Left ventricle myocardium superior (tissue), 1 donor: ENCODE measurements at places on chromosomes 16 and 17.

DNA sequence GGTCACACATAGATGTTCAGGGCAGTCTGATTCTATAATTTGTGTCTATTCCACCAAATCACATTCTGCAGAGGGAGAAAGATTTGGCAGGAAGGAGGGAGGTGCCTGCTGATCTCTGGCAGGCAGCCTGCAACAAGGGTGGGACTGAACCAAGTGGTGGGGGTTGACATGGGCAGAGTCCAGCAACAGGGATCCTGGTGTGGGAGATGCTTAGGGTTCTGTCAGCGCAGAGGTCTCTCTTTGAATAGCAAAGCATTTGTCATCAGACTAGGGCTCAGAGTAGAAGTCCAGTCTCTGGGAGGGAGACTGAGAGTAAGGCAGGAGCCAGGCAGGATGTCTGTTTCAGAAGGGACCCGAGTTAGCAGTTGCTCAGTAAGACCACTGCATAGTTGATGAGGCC is 94.6 kb downstream of the UTP18 start:
- DNase-seq, result no peak

DNA sequence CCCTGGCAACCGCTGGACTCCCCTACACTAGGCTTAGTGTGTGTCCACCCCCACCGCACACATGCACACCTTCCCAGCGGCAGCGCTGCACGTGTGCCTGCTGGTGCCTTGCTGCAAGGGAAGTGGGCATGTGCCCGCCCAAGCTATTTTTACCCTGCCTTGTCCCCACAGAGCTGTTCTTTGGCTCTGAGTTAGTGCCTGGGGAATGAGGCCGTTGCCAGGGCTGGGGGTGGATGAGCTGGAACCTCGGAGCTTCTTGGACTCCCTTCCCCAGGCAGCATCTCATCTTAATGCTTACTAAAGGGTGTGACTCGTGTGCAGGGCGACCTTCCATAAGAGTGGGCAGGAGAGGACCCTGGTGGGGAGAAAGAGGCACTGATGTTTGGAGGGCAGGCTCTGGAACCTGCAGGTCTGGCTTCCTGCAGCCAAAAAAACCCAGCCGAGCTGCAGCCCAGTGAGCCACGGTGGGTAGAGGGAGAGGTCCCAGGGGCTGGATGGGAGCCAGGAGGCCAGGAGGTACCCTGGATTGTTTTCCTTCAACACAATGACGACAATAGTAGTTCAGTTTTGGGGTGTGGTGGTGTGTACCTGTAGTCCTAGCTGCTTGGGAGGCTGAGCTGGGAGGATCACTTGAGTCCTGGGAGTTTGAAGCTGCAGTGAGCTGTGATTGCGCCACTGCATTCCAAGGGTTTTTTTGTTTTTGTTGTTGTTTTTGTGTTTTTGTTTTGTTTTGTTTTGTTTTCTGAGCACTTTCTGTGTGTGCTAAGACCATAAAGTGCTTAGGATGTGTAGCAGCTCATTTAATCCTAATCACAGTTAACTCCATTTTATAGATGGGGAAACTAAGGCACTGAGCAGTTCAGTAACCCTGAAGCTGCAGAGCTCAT is 119.1 kb downstream of the RAB11FIP4 start:
- DNase-seq, result peak; percentile 84

GRCh38 chr16:71351558-71351901 is 7.0 kb upstream of the CALB2 start:
- DNase-seq, result no peak

DNA sequence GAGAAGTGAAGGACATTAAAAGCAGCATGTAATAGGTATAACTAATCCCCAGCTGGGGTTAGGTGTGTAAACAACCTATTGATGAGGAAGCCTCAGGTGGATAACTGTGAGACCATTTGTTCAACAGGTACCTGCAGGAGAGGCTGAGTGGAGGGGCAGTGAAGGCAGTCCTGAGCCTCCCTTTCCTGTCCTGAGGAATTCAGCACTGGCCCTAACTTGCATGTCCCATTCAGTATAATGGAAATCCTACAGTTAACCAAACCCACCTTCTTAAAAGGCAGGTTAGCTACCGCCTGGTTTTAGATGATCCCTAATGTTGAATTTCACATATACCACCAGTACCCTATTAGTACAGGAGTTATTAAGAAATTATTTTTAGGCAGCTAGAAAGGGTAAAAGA is 225.9 kb upstream of the GOT2 start:
- no peak for DNase-seq

DNA sequence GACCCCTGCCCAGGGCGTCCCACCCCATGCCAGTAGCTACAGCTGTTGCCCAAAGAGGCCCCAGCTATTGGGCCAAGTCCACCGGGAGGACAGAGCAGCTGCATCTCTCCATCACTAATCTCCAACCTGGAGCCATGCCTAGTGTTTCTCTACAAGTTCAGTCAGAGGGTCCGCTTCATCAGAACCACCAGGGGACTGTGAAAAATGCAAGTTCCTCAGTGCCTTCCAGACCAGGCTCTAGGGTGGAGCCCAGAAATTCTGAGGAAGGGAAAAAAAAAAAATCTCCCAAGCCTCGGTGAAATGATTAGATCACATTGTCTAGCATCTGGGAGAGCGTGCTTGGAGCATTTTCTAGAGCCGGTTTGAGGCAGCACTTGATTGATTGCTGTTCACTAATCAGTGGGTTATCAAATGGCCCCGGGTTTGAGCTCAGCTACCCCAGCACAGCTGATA is 22.4 kb upstream of the HERPUD1 start:
- DNase-seq, result no peak

DNA sequence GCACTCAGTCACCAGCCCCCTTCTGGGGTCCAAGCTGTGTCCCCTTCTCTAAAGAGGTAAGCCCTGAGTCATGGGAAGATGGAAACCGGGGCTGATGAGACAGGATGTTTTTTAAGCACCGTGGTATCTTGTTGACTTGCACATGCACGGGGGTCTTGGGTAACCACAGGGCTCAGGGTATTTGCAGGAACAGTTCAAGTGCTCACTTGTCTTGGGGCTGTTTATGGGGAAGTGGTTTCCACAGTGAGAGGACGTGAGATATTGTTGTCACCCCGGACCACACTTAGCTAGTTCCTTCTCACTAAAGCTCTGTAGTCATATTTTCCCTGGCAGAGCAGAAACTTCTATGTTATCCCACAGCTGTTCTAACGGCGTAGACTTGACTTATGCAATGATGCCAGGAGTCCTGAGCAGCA is 7.7 kb downstream of the CCL3L1 start:
- no peak for DNase-seq

DNA sequence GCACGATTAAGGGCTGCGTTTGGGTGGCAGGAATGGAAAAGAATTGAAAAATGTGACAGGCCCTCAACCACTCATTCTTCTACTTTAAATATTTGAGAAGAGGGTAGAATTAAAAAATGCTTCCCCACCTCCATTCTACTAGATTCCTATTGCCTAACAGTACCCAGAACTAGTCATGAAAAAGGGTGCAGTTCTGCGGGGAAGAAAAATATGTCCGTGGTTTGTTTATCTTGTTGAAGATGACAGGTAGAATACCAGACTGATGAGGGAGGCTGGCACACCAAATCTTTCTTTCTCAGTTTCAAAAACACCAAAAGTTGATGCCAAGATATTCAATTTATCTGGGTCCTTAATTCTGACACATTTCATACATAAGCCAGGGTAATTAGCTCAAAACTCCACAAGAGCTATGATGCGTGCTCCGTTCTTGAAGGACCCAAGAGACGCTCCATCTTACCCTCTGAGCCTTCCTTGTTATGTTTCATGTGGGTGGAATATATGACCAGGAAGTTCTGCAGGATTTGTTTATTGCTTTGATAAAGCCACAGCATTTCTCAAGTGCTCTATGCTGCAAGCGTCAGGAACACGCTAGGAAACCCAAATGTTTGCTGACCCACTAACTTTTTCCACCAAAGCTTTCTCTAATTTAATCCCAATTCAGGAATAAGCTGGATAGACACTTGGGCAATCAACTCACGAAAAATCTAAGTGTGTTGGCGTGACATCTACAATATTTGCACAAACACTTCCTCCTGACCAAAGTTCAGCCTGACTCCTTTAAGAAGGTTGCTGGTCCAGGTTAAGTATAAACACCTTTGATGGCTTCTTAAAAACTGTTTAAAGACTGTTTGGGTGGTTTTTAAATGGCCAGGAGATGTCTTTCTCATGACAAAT is 20.6 kb upstream of the GAN start:
- DNase-seq, result no peak

DNA sequence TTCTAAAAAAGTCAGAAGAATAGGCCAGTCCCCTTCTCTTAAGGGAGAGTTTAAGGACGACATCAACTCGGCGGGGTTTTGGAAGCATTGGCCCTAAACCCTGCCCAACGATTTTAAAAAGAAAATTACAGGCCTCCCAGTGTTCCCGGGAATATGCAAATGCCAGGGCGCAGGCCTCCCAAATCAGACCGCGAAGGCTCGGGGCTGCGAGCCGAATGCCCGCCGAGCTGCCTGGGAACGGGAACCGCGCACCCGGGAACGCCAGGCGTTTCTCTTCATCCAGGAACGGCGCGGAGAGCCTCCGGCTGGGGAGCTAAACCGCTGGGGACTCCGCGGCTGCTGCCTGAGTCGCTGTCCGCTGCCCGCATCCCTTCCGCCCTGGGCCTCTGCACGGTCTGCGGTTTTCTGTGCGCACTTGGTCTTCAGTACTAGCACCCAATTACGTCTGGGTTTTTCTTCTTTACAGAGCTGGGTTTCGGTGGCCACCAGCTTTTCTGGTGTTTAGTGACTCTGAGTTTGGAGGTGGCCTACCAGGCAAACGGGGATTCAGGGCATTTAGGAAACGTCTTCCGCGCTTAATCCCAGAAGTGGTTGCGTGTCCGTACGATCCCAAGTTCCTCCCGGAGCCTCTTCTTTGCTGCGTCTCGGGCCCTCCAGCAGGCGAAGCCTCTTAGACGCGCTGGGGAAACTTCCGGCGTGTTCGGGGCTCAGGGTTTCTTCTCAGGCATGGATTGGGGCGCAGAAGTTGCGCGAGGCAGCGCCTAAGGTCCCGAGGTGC is 5.7 kb downstream of the IRX5 start:
- DNase-seq, result peak; percentile 54

- DNase-seq, result no peak
Observed at GRCh38 chr17:20307326-20307910, 159.9 kb downstream of the LGALS9B start.
